Activated CD4-positive, alpha-beta T cell treated with anti-CD3 and anti-CD28 coated beads, Interleukin-2, amount 50 U/mL, for 1 hour (primary cell): ENCODE measurements at places on chromosomes 11 and 22.

GRCh38 chr11:2585566-2586086 lies 114.2 kb downstream of the KCNQ1OT1 start:
- DNase-seq, result no peak

DNA sequence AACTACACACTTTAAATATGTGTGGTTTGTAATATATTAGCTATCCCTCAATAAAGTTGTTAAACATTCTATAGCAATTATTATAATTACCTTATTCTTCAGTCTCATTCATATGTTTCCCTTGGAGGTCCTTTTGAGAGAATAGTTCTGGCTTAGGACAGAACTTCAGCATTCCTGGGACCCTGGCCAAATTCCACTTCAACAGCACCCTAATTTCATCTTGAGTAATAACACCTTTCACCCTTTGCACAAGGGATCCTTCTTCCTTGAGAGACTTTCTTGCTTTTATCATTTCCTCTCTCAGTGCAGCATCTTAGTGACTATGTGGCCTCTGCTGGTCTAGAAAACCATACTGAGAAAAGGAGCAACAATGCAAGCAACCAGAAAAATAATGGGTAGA lies 255.9 kb downstream of the C11orf87 start:
- DNase-seq, result no peak

DNA sequence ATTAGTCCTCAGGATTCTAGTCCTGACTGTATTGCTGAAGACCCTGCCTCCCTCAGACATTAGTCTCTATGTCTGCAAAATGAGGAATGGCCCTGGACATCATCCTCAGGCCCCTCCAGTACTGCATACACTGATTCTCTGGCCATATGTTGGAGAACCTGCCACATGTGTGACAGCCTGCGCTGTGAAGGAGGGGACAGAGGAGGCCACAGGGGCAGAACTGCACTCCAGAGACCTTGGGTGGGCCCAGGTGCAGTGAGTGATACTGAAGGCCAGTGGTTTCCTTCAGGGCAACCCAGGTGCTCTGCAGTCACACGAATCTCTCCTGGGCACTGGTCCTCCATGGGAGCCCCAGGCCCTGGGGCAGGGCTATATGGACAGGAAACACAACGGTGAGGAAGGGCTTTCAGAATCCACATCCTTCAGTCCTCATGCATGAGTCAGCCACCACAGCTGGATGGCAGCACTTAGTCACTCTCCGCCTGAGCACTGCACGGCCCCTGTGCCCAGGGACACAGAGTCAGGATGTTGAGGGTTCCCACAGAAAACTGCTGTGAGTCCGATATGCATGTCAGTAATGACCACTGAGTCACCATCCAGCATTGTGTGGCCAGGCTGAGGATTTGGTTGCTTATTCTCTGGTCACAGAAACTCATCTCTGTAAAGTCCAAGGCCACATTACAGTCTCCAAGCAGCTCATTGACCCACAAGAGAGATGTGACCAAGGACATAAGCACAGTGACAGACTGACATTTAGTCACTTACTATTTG lies 39.7 kb downstream of the ME3 start:
- no peak for DNase-seq

GRCh38 chr11:125268611-125269010 lies 104.1 kb downstream of the PKNOX2 start:
- DNase-seq, result no peak

DNA sequence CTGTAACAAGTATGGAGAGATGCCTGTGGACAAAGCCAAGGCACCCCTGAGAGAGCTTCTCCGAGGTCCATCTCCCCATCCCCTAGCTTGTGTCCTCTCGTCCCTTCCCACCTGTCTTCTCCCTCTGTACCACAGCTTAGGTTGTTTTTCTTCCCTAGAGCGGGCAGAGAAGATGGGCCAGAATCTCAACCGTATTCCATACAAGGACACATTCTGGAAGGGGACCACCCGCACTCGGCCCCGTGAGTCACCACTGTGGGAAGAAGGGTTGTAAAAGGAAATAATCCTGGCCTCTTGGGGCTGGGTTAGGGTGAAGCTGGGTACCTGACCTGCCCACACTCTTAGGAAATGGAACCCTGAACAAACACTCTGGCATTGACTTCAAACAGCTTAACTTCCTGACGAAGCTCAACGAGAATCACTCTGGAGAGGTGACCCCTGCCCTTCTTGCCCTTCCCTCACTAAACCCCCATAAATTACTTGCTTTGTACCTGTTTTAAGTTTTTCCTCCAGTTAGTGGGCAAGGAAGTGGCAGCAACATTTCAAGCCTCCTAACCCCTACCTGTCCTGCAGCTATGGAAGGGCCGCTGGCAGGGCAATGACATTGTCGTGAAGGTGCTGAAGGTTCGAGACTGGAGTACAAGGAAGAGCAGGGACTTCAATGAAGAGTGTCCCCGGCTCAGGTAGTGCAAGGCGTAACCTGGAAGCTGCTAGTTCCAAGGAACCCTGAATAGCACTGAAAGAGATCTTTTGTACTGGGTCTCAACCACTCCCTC lies 3.1 kb downstream of the TAF10 start:
- no peak for DNase-seq

GRCh38 chr22:40210818-40211217 lies 33.1 kb downstream of the TNRC6B start:
- no peak for DNase-seq

- DNase-seq, result no peak
Observed at GRCh38 chr11:100635194-100635593, 51.9 kb upstream of the ARHGAP42 start.

DNA sequence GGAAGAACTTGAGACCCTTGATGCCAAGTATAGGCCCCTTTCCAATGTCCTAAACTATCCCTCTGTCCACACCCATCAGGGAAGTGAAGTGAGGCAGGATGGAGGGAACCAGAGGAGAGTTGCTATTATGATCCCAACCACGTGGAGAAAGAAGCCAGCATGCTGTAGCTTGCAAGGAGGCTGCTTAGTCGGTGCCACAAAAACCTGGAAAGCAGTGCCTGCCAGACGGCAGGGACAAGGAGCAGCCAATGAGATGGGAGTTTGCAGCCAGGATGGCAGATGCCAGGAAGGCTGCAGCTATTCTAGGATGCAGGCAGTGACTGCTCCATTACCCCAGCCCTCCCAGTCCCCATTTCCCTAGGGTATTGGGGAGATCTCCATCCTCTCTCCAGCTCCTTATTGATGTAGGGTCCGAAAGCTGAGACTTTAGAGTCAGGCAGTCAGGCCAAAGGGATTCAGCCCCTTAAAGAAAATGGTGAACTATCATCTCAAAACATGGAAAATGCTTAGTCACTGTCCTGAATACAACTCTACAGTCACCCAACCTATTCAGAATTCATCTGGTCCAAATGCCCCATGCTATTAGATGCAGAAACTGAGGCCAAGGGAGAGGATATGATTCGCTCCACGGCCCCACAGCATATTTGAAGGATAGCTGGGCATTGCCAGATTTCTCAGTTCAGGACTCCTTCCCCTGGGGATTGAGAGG lies 18.4 kb upstream of the LRRC55 start:
- DNase-seq, result no peak

DNA sequence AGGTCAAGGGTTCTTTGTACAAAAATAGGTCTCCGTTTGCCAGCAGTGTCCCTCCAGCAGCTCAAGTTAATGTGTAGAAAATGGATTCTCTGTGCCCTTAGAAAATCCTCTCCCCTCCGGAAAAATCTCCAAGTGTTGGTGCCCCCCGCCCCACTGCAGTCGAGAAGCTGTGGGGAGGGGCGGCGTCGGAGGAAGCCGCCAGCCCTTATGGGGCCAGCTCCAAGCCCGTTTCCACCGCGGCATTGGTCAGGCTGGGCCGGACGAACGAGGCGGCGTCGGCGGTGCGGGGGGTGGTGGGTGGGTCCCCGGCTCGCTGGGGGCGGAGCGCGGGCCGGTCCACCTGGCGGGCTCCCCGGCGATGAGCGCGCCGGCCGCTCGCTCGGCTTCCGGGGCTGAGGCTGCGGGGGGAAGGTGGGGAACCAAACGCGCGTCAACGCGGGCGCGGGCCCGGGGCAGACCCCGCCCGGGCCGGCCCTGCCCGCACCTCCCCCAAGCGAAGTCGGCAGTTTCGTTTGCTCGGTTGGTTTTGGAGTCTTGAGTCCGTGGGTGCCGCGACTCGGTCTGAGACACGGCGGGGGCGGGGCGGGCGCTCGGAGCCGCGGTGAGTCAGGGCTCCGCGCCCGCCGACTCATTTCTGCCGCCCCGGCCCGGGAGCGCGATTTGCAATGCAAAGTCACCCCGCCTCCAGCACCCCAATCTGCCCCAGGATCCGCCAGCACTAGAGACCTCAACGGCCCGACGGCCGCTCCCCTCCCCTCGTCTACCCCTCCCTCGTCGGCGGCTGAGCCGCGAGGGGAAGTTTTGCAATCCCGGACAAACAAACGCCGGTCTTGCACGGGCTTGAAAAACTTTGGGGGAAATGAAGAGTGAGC lies 1.4 kb downstream of the ASCL2 start:
- DNase-seq, result peak; percentile 52

DNA sequence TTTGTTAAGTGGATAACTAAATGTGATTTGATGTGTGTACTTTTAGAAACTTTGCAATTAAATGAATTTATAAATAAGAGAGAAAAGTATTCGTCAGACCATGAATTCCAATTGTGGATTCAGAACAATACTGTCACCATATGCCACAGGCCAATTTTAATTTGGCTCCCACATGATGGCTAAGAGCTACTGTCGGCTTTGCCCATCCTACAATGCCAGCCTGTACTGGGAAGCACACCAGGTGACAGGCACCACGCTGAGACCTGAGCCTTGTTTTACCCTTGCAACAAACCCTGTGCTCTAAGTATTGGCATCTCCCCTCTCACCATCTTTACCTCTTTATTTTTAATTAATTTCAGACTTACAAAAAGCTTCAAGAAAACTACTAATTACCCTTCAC lies 14.0 kb downstream of the RAB30 start:
- no peak for DNase-seq

DNA sequence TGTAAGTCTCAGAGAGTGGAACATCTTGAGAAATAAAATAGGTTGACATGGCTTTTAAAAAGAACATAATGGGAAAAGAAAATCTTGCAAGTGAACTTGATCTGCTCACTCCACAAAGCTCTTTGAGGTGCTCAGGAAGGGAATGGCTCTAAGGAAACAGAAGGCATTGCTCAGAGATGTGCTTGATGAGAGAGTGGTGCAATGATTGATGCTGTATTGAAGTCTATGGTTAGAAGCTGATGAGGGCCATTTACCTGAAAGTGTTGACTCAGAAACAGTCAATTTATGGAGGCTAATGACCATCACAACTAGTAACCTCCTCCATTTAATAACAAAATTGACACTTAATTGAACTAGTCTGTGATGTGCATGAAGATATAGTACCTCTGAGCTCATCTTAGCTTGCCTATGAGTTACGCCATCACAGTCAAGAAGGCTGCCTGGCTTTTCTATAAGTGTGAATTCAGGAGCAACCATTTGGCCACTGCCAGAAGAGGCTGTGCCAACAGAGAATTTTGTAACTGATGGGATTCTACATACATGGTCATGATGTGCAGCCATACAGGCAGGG lies 639.1 kb downstream of the JRKL start:
- no peak for DNase-seq

DNA sequence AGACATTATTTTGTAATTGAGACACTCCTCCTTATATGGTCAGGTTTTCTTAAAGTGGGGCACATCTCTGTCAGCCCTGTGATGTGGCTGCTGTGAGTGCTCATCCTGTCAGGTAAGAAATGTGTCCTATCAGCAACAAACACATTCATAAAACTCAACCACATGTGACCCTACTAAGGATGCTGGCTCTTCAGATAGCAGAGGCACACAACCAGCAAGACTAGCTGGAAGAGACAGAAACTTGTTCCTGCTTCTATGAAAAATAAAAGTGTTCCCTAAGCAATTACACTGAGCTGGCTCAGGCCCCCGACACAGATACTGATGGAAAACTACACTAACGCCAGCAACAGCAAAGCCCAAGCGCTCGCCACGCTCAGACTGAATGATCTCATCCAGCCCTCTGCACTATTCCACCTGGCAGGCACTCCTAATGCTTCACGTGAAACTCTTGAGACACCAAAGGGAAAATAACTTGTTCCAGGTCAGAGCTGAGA lies 49.8 kb upstream of the CYP2D6 start:
- DNase-seq, result peak; percentile 40

- no peak for DNase-seq
Observed at GRCh38 chr22:21650823-21651520, 8.9 kb downstream of the SDF2L1 start.

GRCh38 chr22:38073150-38074130 lies 10.5 kb downstream of the SLC16A8 start:
- DNase-seq, result no peak

DNA sequence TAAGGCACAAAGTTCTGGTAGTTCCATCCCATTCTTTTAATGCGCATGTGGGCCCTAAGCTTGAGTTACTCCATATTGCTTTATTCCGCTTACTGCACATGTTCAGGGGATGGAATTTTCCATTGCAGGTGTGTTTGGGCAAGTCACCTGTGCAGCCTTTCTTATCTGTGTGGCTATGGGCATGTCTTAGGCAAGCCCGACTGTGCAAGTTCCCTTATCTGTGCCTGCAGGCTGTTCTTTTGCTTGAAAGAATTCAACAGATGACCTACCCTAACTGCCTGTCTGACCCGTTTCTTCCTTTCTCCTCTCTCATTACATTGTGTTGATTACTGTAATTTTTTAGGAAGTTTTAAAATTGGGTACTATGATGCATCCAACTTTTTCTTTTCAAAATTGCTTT lies 363.6 kb downstream of the TTC28 start:
- no peak for DNase-seq

- DNase-seq, result no peak
Observed at GRCh38 chr11:65558002-65558929, at the start of gene LTBP3. LTBP3 (minus strand) TSS chr11:65558359; CDS start chr11:65557959, 400 bp downstream.

DNA sequence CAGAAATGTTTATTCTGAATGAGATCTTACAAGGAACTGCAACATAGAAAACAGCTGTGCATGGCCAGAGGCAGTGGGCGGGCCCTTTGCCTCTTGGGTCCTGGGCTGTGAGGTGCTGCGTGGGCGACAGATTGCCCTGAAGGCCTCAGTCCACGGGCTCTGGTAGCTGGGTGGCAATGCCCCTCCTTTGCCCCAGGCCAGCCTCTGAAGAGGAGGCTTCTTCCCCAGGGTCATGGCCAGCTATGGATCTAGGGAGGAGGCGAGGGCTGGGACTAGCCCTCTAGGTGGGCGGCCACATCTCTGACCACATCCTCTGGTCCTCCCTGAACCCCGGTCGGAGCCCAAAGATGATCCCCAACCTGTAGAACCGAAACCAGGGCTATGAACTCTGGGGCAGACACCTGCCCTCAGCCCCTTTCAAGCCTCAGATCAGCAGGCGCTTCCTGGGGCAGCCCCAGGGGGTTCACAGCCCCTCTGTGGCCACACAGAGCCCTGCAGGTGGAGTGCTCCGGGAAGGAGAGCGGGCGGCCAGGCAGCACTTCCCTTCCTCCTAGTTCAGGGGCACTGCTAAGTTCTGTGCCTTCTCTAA lies 6.6 kb upstream of the CDC42BPG start:
- no peak for DNase-seq

DNA sequence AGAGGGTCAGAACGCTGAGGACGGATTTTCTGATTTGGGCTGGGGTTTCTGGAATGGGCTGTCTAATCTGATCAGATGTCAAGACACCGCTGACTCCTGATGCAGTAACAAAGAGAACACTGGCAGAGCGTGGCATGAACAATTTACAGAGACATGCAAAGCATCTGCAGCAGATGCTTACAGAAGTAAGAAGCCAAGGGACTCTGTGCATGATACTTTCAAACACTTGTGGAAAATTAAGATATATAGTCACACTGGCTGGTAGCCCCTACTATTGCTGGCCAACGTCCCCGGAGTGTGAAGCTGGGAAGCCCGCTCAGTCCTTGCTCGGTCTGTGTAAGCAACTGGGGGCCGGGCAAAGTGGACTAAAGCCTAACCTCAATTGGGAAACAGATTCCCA lies 903.7 kb downstream of the BRD1 start:
- no peak for DNase-seq
